ENCODE measurements at places on chromosomes 11 and 22.

DNA sequence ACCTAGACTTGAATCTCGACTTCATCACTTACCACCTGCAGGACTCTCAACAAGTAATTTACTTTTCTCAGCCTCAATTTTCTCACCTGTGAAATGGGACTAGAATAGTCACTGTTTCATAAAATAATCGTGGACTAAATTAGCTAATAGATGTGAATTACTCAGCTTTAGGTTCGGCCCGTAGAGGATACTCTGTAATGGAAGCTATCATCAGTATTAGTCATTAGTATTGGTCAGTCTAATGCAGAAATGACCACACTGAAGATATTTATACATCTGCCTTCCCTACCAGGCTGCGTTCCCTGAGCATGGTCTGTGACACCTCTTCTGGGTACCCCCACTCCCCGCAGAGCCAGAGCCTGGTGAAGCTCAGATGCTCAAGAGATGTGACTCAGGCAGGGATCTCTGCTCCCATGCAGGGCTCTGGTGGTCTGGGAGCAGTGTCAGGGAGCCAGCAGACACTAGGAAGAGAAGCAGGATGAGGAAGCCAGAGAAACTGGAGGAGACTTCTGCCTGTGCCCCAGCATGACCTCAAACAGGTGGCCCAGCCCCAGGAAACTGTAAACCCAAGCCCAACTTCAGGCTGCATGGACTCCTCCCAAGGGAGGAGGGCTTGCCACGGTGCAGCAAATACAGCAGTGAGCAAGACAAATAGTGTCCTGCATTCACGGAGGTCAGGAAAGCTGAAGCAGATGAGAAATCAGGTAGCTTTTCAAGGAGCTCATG, 88.0 kb upstream of the E2F8 start:
- DNase-seq: no peak

GRCh38 chr11:127000981-127001380, 411 bp upstream of the KIRREL3 start:
- DNase-seq: no peak

DNA sequence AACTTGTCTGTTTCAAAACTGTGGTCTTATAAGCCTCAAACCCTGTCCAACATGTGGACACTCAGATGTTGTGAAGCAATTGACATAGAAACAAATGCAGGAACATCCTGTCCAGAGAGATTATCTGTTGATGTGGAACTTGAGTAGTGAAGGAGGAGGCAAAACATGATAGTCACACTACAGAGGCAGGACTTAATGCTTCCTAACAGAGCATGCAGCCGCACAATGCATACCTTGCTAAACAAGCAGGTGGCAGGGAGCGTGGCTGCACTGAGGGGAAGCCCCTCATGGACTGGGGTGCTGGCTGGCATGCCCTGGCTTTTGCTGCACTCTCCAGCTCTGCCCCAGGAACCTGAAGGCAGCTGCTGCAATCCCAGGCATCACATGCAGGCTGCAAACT, 5.3 kb downstream of the C22orf39 start:
- no peak for DNase-seq

GRCh38 chr22:19941365-19942082, at the start of the genes COMT and TXNRD2:
Gene COMT, plus strand, starts transcription at chr22:19941772. Its CDS starts 20,755 bp downstream, at chr22:19962527.
Gene TXNRD2, minus strand, starts transcription at chr22:19941818. Its CDS starts 15 bp downstream, at chr22:19941803.
- DNase-seq: no peak

DNA sequence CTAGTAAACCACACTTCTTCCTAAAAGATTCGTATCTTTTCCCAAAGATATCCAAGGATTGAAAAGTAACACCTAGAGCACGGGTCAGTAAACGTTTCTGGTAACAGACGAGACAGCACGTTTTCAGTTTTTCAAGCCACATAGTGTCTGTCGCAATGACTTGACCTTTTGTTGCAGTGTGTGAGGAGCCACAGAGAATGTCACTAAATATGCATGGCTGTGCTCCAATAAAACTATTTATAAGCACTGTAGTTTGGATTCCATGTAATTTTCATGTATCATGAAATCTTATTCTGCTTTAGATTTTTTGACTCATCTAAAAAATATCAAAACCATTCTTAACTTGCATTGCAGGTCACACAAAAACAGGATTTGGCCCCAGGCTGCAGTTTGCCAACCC, 18.3 kb upstream of the MICAL3 start:
- no peak for DNase-seq

DNA sequence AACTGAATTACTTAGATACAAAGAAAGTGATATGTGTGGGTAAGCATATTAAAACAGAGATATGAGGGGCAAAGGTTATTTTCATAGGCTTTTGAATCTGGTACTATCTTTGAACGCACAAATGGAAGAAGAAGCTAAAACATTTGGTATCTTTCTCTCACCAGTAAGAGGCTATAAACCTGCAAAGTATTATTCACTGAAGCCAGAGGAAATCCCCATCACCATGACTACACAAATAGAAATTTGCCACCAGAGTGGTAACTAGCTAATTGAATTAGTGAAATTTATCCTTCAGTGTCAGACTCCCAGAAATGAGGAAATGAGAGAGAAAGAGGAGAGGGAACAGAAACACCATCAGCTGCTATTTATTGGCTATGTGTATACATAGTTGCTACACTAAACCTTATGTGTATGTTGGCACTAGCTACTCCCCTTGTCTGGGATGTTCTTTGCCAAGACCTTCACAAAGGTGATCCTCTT, 503.4 kb downstream of the DLG2 start:
- no peak for DNase-seq

Measured in DMS 273 treated with DMSO at 0.1 percent for 48 hours (cell line).